ENCODE measurements at places on chromosomes 11 and 22.

DNA sequence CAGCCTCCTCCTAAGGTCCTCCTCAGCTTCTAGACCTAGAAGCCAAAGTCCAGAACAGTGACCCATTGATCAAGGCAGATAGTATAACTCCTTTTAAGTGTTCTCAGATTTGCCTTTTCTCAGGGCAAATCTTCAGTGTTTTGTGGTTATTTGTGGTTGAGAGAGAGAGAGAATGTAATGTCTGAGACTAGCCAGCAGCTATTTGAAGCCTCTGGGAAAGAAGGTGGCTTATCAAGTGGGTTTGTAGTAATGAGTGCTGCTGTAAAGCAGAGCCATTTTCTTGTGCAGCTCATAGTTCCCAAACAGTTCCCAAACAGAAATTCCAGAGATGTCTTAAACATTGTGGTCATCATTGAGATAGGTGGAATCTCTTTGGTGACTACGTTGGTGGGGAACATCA, 89.5 kb downstream of the RNF169 start:
- no peak for DNase-seq

- DNase-seq: no peak
Measured at GRCh38 chr11:122707901-122708300, 52.4 kb downstream of the UBASH3B start.

DNA sequence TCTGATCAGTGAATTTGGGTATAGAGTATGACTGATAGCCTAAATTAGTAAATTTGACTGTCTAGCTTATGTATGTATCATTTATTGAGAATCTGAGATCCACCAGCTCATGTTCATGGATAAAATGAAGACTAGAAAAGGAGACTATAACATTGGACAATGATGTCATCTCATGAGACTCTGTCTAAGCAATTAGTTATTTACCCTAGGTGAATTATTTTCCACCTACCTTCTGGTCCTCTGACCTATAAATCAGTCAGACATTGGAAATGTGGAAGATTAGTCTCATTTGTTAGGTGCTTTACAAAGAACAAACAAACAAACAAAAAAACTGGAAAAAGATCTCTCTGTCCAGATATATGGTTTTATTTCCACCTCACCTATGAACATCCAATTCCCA, 38.7 kb upstream of the CALCA start:
- DNase-seq: no peak

DNA sequence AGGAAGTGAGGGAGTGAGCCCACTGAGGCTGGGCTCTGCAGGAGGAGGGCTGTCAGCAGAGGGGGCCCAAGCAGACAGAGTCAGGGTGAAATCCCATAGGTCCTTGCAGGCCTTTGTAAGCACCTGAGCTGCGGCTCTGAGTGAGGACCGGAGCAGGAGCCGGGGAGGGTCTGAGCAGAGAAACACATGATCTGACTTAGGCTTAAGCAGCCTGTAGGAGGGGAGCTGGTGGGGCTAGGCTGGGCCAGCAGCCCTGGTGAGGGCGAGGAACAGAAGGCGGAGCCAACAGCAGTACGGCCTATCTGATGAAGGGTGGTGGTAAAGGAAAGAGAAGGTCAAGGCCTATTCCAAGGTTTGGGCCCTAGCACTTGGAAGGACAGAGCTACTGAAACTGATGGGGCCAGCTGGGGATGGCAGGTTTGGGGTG, 26.9 kb upstream of the CBX7 start:
- DNase-seq: no peak

- no peak for DNase-seq
Measured at GRCh38 chr22:19360300-19360792, 68.8 kb upstream of the CLTCL1 start.

DNA sequence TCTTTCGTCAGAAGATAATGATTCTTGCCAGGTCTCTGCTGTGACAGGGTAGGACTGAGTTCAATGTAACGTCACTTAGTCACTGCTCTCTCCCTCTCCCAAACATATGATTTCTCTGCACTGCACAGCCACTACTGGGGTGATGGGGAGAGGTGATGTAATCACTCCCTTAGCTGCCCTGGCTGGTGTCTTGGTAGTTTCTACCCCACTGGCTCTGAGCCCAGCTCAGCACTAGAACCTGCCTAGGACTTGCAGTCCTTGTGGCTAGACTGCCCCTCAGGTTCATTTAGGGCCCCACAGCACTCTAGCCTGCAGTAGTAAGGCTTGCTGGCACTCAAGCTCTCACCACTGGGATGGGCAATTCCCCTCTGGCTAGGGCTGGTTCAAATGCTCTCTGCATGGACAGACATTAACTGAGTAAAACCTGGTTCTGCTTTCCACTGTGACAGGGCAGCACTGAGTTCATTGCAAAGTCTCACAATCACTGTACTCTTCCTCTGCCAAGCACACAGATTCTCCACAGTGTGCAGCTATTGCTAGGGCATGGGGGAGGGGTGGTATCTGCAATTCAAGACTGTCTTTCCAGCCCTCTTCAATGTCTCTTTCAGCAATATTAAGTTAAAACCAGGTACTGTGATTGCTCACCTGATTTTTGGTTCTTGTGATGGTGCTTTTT, 571.4 kb upstream of the FAT3 start:
- no peak for DNase-seq

- no peak for DNase-seq
Measured at GRCh38 chr11:15216678-15217077, 102.0 kb downstream of the INSC start.

GRCh38 chr11:125082611-125083311, 19.7 kb downstream of the SLC37A2 start:
- DNase-seq: peak; percentile 99

GRCh38 chr11:81174646-81175330, 1558.9 kb downstream of the FAM181B start:
- DNase-seq: no peak

GRCh38 chr11:111918390-111919256, at the start of gene C11orf52:
C11orf52 (plus strand) TSS chr11:111918913; CDS start chr11:111918973, 60 bp downstream.
- DNase-seq: no peak

DNA sequence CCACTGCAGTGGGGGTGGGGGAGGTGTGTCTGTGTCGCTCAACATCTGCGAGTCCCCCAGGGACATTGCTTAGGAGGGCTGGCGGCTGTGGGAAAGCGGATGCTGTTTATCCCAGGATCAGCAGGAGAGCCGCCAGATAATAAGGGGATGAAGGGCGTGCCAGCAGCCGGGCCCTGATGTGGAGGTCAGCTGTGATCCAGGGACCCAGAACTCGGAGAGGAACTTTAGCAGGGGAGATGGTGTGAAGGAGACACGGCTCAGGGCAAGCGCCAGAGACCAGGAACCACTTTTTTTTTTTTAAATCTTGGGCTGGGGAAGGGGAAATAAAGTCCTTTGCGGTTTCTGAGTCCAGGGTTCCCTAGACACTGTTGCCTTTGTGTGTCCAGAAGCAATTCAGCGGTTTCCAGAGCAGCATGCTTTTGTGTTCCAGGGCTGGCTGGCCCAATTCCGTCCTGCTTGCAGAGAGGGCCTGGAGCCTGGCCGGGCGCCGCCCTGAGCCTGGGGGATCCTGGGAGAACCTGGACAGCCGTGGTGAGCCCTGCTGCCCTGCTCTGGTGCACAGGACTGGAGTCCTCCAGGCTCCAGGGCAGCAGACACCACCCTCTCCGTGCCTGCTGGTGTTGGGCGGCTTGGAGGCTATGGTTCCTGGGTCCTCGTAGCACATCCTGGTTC, at the start of gene GRAMD4:
GRAMD4 (plus strand) TSS at position 557 of the 672 bp plus-strand sequence. CDS start 6,414 bp downstream, outside the sequence.
- DNase-seq: peak; percentile 34

GRCh38 chr22:47457509-47458300, 695.3 kb downstream of the TBC1D22A start:
- DNase-seq: no peak

- DNase-seq: peak; percentile 14
Measured at GRCh38 chr11:73520353-73521061, 77.4 kb downstream of the FAM168A start.

DNA sequence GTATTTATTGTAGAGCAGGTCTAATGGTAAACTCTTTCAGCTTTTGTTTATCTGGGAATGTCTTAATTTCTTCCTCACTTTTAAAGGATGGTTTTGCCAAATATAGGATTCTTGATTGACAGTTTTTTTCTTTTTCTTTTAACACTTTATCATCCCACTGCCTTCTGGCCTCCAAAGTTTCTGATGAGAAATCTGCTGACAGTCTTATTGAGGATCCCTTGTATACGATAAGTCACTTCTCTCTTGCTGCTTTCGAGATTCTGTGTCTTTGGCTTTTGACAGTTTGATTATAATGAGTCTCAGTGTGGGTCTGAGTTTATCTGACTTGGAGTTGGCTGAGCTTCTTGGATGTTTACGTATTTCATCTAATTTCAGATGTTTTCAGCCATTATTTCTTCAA, 6.7 kb upstream of the TSKU start:
- DNase-seq: no peak

GRCh38 chr11:94662065-94662779, 95.1 kb downstream of the PIWIL4 start:
- no peak for DNase-seq

DNA sequence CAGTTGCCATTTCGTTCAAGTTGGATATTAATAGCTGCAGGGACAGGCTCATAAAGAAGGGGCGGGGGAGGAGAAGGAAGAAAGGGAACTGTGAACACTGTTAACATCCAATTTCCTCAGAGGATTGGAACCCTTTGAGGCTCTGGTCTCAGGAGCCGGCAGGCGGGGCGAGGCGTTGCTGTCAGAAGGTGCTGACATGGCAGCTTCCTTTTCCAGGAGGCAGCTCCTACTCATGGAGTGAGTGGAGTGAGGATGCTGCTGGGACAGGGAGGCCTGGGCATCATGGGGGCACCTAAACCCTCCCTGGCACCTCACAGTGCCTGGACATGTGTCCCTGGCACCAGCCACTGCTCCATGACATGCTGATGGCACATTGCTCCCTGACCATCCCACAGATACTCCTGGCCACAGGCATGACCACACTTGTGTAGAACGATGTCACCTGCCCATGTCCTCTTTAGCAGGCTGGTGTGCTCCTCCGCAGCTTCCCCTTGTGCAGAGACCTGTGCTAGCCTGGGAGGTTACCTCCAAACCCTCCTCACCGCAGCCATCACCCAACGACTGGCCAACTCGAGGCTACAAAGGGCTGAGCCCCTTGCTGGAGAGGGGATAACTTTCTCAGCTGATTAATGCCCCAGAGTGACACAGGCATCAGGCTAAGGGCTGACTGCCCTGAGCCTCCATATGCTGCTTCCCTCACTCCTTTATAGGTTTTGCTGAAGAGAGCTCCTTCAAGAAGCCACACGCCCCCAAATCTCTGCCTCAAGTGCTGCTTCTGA, 79.6 kb upstream of the NECTIN1 start:
- DNase-seq: no peak

DNA sequence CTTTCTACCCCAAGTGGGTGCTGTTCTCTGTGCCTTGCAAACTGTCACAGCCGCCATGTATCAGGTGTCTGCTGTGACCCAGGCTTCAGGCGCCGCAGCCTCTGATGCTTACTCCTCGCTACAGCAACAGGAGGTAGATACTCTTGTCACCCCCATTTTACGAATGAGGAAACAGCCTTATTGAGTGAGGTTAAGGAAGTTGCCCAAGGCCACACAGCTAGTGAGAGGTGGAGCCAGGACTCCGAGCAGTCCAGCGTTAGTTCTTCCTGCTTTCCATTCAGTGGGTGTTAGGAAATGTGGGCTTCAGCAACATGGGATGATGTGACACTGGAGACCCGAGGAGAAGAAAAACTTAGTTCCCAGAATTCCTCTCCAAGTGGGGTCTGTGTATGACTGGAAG, 14.3 kb downstream of the RNF215 start:
- no peak for DNase-seq

GRCh38 chr11:88281317-88281712, 56.2 kb downstream of the CTSC start:
- DNase-seq: peak; percentile 12

DNA sequence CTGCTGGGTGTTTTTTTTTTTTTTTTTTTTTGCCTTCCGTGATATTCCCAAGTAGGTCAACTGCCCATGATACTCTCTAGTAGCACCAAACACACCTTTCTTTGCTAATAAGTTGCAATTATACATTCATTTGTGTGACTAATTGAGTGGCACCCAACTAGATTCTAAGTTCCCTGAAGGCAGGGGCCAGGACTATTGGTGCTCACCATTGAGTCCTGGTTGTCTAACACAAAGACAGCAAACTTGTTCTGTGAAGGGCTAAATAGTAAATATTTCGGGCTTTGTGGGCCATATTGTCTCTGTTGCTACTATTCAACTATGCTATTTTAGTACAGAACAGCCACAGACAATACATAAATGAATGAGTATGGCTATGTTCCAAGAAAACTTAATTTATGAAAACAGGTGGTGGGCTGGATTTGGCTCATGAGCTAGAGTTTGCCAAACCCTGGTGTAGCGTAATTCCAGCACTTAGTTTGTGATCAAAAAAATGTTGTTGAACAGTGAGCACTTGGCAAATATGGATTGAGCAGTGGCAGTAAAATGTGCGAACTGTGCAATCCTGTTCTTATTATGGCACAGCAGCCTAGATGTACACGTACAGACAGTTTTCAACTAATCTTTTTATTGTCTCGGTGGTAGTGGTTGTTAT, 11.3 kb downstream of the ENDOD1 start:
- no peak for DNase-seq

DNA sequence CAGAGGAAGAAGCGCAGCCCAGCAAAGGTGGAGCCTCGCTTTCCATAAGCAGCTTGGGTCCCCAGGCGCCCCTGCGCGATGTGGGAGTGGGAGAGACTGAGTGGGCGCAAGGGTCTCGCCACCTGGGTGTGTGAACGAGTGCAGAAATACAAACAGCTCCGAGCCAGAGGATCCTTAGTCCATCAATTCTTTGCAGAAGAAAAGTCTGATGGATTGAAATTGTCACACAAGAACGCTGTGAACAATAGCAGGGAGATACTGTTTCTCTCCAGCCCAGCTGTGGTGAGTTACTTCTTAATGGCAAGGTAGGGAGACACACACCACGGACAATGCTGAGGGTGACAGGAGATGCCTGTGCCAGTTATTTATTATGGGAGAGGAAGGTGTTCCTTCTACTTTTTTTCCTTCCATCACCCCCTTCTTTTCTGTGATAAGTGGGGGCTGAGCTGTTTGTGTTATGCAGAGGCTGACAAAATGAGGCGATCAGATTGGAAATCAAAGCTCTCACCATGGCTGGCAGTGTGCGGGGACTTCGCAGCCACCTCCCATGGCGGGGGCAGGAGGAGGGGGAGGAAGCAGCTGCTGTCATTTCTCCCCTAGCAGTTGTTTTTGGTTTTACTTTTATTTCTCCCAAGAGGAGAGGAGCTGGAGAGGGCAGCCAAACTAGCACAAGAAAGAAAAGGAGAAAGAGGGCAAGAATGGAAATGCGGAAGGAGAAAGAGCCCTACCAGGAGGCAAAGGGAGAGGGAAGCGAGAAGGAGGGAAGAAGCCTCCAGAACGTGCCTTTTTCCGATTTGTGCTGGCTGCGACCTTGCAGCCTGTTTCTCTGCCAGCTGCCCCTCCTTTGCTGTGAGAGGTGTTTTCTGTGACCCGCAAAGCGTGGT, 755.8 kb downstream of the NTM start:
- peak; percentile 57 for DNase-seq
